Activated CD4-positive, alpha-beta memory T cell treated with anti-CD3 and anti-CD28 coated beads, Interleukin-2, amount 10 ng/mL, durations not matched to agents 7 days and 5 days (primary cell): ENCODE measurements at places on chromosomes 6 and 20.

DNA sequence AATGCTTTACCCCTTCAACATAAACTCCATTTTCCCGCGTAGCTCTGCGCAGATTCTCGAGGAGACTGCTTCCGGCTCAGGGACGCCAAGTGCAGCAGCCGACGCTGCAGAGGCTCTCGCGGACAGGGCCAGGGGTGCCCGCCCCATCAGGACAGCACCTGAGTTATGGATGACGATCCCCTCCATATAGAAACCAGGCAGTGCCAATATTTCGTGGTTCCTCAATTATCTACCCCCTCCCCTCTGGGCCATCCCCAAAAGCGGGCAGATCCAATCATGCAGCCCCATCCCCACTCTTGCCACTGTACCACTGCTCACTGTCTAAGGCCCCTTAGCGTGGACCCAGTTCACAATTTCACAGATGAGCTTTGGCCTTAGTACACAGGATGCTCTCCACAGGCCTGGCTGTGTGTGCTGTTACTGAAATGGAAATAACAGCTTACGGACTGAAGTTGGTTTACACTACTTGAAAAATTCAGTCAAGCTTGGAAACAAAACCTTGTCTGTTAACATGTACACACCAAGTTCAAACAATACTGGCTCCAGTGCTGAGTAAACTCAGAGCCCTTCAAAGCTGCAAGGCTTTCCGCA, 74.5 kb downstream of the DACT2 start:
- DNase-seq: no peak

DNA sequence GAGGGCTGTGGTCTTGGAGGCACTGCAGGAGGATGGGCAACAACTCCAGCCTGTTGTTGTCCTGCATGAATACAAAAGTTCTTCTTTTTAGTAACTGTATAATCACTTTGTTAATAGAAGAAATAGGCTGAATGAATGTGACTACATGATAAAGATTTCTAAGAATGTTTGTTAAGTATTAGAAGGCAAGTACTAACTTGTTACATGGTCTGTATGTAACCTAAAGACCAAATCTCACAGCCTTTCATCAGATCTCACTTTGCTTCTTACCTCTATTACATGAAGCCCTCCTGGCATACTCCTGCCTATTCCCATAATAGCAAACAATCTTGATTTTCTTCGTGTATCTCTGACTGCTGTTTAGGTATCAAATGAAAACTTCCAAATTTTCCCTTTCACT, 73.4 kb downstream of the REPS1 start:
- DNase-seq: no peak

- DNase-seq: no peak
These were observed 102.4 kb downstream of the TNFRSF21 start for GRCh38 chr6:47207261-47207660.

- no peak for DNase-seq
These were observed 160.7 kb downstream of the UST start for GRCh38 chr6:148907573-148907972.

GRCh38 chr20:24379484-24379927, 89.9 kb upstream of the SYNDIG1 start:
- no peak for DNase-seq

DNA sequence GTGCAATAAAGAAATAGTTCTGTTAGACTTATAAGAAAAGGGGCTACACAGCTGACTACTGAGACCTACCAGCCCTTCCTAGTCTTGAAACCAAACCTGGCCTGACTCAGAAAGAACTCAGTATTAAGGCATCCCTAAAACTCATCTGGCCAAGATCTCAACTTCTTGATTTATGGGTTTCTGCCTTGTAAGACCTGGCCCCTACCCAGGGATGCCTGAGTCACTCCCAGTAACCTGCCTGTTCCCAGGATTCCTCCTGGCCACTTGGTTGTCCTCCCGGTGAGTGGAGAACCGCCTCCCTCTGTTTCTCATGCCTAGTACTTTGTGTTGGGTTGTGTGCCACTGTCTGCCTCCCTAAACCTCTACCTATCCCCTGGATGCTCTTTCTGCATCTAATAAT, 189.4 kb upstream of the PREP start:
- DNase-seq: no peak

DNA sequence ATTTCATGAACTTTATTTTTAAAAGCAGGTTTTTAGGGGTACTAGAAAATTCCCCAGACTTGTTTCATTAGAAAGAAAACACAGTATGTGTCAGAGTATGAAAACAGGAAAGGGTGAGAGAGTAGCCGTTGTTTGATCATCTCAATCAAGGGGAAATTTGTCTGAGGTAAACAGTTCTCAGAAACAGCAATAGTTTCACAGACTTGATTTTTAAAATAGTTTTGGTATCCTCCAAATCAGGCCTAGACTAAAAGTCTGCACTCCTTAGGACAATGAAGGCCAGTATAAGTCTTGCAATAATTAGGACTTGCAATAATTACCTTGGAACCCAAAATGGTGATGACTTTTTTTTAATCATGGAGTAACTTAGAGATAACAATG, 176.6 kb upstream of the TAB2 start:
- no peak for DNase-seq

DNA sequence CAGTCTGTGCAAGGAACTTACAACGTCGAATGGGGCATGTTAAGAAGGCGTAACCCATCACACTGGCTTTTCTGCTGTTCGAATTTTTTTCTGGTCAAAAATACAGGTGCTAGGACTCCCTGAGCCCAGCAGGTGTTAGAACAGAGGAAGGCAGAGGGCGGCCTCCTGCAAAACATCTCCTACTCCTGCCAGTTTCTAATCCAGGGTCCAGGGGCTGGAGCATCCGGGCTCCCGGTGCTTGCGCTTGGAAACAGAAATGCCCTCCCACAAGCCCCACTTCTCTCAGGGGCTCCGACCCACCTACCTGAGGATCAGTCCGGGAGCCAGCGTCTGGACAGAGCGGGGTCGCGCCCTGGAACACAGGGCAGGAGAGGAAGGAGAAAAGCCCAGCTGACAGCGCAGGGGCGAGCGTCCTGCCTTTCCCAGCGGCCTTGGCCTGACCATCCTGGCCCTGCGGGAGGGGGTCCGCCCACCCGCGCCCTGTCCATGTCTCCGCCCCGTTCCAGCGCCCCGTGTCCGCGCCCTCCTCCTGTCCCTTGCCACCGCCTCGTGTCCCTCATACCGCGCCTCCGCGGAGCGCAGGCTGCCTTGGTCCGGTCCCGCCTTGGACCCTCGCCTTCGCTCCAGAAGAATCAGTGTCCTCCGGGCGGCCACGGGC, 14.8 kb upstream of the LPA start:
- no peak for DNase-seq

GRCh38 chr20:15613530-15613929, 959.7 kb downstream of the KIF16B start:
- no peak for DNase-seq

- DNase-seq: no peak
These were observed 18.3 kb downstream of the CPNE5 start for GRCh38 chr6:36820700-36821580.

DNA sequence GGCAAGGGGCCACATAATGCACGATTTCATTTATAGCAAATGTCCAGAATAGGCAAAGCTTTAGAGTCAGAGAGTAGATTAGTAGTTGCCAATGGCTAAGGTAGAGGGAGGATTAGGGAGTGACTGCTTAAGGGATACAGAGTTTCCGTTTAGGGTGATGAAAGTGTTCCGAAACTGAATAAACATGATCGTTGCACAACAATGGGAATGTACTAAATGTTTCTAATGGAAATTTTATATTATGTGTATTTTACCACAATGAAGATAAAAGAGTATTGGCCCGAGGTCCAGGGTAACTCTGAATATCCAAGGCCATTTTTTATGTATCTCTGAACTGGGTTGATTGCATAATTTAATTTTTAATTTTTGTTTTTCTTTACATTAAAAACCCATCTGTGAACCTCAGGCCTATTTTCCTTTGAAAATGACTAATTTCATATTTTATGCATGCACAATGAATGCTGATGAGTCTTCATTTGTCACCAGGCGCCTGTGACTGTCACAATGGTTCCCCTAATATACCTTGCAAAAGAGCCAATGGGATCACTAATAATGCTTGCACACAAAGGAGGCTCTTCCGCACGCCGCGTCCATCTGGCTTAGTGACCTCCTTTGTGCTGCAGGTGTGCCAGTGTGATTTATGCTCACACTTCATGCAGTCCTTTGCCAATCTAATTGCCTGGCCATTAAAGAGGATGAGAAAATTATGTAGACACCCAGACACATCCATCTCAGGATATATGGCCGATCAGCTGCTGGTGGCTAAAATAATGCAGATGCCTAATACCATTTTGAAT, 612.5 kb downstream of the CDH26 start:
- DNase-seq: no peak
